ENCODE measurements at places on chromosomes 16 and 17. TPM values are rescaled to one million over a fixed set of nuclear protein-coding genes. Genes with fewer than 3 reads are reported as not detected.
A peak's percentile ranks its signal among the peaks of the same experiment; 100 is the strongest.

GRCh38 chr16:50467943-50468748 is 80.0 kb upstream of the NKD1 start:
- peak; percentile 34 for DNase-seq

DNA sequence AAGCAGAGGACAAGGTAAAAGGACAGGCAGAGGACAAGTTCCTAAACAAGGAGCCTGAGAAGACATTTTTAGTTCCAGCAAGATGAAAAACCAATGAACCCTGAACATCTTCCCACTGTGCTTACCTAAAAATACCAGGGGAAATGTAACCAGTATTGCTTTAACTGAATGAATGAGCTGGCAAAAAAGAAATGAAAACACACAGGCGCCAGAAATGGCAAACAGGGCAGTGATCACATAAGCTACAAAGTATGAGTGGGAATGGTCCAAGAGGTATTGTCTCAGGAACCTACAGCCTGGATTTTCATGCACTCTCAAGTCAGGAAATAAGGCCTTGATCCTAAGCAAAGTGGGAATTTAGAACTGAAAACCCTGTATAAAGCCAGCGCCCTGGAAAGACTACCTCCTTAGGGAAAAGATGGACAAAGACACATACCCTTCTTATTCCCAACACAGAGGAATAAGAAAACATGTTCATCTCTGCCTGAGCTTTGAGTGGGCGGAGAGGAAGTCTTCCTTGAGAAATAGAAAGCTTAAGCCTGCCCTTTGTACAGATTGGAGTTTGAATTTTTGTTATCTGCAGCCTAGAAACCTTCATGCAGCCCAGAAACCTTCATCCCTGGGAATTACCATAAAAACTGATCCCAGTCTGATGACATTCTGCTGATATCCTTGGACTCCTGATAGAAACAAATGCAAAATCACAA is 2.1 kb downstream of the CMTM2 start:
- DNase-seq = no peak

GRCh38 chr16:52092126-52092525 is 454.8 kb downstream of the TOX3 start:
- no peak for DNase-seq

- no peak for DNase-seq
Observed at GRCh38 chr17:83093506-83093905, 14.1 kb downstream of the METRNL start.

DNA sequence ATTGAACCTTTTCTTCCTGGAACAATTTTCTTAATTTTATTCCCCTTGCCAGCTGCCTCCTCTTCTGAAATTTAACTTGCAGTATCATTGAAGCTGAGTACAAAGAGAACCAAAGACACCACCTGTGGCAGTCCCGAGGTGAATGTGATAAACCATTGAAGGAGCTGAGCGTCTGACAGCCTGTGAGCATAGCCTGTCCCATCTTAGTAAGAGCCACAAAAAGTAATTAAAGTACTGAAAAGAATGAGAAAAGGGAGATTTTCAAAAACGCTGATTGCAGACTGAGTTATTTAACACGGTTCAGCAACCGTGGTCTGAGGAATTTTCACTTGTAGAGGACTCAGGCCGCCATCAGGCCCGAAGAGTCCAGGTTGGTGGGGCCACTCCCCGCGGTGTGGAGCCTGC is 27.2 kb upstream of the ST6GALNAC1 start:
- DNase-seq = no peak

DNA sequence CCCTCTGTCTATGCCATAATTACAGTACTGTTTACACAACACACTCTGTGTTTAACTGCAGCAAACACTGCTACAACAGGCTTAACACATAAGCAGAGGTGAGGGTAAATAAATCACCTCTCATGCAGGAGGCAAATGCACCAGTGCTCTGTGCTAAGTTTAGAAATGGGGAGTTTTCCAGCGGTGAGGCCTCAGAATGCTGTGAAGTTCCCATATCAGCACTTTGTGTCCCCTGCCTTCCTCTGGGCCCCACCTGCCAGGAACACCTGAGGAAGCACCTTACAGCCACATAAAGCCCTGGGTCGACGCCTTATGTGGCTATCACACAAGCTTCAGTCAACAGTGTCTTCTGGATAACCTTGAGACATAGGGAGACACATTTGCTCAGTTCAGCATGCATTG is 304.5 kb downstream of the HAPSTR1 start:
- DNase-seq = no peak

- no peak for DNase-seq
Observed at GRCh38 chr17:64329588-64329987, 61.1 kb downstream of the PECAM1 start.

GRCh38 chr16:21214086-21214485 is 2.7 kb upstream of the ZP2 start:
- no peak for DNase-seq

- no peak for DNase-seq
Observed at GRCh38 chr17:73071066-73071999, 21.2 kb downstream of the SLC39A11 start.

- DNase-seq = no peak
Observed at GRCh38 chr17:27352448-27353032, 58.6 kb downstream of the WSB1 start.

DNA sequence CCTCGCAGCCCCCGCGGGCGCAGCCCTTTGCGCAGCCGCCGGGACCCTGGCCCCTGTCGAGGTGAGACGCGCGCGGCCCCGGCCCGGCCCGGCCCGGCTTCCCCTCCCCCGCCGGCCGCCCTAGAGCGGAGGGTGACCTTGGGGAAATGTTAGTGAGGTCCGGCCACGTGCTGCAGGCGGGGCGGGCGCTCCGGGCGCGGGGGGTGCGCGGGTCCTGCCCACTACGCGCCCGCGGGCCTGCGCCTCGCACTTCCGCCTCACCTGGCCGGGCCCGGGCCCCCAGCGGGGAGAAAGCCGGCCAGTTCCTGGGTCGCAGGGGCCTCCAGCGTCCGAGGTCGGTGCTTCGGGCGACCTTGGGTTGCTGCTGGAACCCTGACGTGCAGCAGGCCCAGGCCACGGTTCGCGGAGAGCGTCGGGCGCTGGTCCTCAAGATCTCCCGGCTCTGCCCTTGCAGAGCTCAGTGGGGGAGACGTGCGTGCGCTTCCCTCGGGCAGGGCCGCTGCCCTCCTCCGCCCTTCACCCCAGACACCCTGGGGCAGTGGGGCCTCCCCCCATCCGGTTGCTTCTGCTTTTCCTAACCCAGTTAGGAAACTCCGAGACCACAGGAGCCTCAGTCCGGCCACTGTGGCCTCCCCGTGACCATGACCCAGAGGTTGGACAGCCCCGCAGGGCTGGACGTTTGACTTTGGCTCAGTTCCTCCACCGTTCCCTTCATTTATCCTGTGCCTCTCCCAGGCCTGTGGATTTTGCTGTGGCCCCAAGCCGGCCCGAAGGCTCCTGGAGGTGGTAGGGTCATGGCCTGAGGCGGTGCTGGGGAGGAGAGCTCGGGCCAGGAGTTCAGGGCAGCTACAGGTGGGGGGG is 791 bp downstream of the MCRIP2 start:
- no peak for DNase-seq

DNA sequence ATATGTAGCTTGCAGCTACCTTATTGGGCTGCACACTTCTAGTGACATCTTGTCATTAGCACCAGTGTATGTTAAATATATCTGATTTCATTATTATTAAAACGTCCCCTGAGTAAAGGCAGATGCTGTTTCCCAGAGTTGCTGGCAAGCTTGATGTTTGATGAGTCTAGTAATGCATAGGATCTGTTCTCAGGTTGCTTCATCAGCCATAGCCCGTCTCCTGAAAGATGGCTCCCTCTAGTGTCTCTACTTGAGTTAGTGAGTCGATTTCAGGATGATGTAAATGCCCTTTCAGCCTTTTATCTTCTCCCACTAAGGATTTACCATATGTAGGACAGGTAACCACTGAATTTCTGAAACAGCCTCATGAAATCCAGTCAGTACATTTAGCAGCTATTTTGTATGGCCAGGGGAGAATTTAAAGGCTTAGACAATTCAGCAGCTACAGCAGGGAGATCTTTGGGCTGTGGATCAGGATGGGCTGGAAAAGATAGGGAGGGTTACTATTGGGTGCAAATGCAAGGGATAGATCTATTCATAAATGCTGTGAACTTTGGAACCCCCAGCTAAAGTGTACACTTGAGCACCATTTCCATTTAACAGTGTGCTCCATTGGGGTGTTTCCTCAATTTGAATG is 376.3 kb downstream of the CNTNAP4 start:
- DNase-seq = peak; percentile 56

DNA sequence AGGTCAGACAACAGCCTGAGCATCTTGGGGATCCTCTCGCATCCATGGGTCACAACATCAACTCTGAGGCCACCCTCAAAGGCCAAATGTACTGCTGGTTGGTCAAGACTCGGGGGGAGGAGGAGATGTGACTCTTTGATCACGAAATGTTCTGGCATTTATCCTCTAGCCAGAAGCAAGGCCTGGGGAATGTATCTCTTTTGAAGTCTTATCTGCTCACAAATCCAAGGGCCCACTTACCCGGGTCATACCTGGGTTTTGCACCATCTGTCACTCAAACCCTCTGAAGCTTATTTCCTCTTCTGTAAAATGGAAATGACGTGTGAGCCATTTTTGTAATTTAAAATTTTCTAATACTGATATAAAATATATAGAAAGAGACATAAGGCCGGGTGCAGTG is 13.2 kb downstream of the CA7 start:
- DNase-seq = no peak

GRCh38 chr17:10798332-10798749 is 5.6 kb downstream of the TMEM238L start:
- peak; percentile 31 for DNase-seq

DNA sequence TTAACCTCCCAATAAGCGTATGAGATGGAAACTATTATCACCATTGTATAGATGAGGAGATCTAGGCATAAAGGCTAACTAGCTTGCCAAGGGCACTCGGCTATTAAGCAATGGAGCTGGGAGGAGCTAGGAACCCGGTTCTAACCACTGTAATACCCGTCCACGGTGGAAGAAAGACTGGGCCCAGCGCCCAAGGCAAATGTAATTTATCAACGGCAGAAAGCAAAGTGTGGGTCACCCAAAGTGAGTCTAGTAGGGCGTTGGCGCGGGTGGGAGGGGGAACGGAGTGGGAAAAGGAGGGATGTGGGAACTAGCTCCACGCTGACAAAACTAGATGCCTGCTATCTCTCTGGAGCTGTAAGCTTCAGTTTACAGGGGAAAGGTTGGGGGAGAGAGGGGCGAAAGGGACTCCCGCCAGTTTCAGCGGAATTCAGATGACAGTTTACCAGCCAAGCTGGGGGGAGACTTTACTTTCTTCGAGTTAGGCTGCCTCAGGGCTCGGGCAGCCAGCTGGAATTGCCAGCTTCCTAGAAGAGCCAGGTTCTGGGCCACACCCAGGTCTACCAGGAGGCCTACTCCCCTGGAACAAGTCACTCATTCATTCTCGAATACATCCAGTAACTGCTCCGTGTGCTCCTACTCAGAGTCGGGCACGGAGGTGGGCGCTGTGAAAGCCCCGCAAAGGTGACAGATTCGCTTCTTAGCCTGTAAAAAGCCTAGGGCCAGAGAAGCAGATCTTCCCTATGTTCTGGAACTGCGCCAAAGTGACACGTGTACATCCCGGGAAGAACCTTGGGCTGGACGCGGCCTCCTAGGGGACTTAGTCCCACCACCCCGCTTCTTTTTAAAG is 837 bp downstream of the LRRC59 start:
- peak; percentile 26 for DNase-seq

DNA sequence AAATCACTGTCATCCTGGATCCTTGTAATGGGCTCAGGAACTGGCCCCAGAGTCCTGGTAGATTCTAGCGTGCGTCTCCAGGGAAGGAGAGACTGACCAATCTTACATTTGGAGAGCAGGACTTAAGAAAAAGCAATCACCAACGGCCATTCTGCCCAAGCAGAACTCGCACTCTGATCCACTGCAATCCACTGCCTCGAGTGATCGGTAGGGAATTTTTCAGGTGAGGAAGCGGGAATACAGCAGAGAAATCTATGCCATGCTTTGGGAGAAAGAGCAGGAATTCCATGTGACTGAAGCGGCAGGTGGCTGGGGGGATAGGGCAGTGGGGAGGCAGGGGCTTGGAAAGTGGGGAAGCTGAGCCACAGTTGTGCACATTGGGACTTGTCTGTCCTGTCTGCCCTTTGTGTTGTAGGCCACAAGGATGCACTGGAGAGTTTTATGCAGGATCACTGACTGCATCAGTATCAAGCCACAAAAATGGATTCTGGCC is 143.9 kb upstream of the HS3ST2 start:
- no peak for DNase-seq

- DNase-seq = no peak
Observed at GRCh38 chr16:57538235-57538721, 1.9 kb upstream of the CCDC102A start.

- DNase-seq = no peak
Observed at GRCh38 chr16:56635441-56635967, 3.0 kb upstream of the MT1A start.

DNA sequence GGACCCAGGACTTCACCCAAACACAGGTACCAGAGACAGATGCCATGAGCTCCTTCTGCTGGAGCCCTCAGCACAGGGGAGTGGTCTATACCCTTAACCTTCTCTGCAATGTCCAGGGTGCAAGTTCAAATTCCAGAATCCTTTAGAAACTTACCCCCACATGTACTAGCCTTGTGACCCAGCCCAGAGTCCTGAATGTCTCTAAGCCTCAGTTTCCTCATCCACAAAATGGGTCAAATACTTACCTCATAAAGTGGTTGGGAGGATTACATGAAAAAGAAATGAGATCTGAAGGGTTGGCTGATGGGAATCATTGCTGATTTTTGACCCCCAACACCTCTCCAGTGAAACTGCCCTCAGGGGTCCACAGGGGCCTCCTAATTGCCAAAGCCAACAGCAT is 21.7 kb downstream of the COTL1 start:
- no peak for DNase-seq

DNA sequence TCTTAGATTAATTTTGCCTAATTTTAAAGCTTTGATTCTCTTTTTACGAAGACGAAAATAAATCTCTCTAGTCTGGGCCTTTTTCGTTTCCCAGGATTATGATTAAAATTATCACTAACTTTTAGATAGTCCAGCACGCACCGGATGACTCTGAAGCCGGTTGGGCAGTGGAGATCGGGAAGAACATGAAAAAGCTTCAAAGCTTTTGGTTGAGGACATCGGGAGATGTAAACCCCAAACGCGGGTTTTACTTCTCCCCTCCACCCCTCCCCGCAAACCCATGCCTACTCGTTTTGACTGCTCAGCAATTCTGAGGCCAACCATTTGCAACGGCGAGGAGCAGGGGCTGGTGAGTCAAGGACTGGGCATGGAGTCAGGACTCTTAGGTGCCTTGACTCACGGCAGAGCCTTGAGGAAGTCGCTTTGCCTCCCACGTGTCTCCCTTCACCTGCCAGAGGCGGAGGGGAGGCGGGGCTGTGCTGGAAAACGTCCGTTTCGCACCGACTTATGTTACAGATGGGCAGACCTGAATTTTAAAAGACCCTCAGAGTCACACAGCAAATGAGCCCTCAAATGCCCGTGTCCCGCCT is 989 bp upstream of the DUSP14 start:
- DNase-seq = peak; percentile 52

Gene KSR1
- polyA plus RNA-seq = 71.7 TPM

Gene CCDC200
- polyA plus RNA-seq = 16.0 TPM

Gene SPATA20
- 41.6 TPM for polyA plus RNA-seq

Gene IRX5
- polyA plus RNA-seq = 34.3 TPM

Gene NUBP1
- 30.2 TPM for polyA plus RNA-seq

Gene CD300LB
- 0.23 TPM for polyA plus RNA-seq

Gene CCL7
- not detected for polyA plus RNA-seq

Gene ABCC6
- polyA plus RNA-seq = 15.0 TPM

Gene KCNJ12
- 4.2 TPM for polyA plus RNA-seq

Gene SYT17
- polyA plus RNA-seq = 13.8 TPM

Measured in right lung (tissue), 10 donors.